ENCODE measurements at places on chromosomes 7 and 10.

DNA sequence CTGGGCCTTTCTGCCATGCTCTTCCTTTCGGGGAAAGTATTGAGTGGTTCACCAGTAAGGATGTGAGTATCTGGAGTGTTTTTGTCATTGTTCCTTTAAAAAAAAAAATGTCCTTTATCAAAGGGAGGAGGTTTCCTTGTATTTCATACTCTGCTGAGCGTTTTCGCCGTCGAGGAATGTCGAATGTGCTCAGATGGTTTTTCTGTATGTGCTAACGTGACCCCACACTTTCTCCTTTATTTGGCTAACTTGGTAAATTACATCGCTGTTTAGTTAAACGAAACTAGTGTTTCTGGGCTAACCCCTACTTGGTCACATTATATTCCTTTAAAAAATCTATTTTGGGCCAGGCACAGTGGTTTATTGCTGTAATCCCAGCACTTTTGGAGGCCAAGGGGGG, 45.9 kb downstream of the INPP5A start:
- no peak for DNase-seq

DNA sequence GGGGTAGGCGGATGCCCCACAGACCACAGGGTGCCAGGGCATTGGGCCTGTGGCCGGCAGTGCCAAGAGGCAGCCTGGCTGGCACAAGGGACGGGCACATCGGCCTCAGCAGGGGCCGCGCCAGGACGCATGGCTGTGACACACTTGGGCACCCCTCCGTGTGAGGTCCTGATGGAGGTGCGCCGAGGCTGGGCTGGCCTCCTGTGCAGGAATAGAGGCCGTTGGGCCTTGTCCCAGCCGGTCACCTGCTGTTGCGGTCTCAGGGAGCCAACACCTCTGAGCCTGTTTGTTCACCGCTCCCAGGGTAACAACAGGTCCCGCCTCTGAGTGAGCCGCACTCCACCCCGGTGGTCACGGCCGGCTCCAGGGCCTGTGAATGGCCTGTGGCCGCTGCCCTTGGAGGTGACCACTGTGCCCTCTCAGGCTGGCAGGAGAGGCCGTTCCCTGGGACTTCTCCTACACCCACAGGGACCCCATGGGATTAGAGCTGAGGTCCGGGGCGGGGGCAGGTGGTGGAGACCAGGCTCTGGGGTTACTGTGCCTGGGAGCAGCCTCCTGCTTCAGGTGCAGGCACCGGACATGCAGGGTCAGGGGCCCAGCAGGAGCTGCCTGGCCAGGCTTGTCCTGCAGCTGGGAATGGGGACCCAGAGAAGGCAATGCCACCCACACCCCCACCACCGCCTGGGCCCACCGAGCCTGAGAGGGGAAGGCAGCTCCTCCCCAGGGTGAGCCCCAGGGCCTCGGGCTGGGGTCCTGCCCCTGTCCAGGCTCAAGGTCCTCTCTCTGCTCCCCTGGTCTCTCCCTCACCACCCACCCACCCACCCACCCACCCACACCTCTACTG, 12.0 kb downstream of the PWWP2B start:
- DNase-seq = no peak

- peak; percentile 63 for DNase-seq
Observed at GRCh38 chr10:75043256-75044131, 68.0 kb upstream of the SAMD8 start.

DNA sequence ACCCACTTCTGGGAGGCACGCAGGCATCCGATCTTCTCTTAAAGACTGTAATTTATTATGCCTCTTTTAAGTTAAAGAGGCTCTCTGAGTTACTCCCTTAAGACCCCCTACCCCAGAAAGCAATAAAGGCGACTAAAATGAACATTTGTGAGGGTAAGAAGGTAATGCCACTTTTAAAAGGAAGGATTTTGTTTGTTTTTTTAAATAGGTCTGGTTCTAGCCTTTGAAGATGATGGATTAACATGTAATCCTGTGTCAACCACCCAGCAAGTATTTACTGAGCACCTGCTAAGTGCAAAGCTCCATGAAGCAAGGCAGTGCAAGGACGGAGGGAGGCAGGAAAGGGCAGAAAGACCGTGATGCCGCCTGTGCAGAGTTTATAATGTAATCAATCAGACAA, 26.1 kb downstream of the SH3PXD2A start:
- DNase-seq = no peak

GRCh38 chr10:76576276-76576962, 1061.2 kb downstream of the KCNMA1 start:
- DNase-seq = no peak

DNA sequence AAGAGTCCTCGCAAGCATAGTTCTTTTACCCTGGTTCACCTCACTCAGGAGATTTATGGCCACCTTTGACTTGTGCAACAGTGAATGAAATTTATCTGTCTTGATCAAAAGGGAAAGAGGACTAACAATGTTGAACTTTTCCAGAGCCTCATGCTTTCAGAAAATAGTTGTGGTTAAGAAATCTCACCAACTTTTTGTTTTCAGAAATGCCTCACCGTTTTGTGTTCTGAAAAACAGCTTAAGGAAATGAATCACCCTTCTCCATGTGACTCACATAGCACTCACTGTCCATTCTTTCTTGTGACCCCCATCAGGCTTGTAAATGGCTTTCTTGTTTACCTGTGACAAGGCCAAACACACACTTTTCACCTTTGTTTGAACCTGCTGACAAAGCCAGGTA, 148.6 kb upstream of the FAM3C start:
- no peak for DNase-seq

- DNase-seq = no peak
Observed at GRCh38 chr7:69035826-69036225, 562.4 kb upstream of the AUTS2 start.
